ENCODE measurements at places on chromosomes 13 and 19.

- DNase-seq, result no peak
Observed at GRCh38 chr19:3338541-3339181, 27.7 kb upstream of the NFIC start.

DNA sequence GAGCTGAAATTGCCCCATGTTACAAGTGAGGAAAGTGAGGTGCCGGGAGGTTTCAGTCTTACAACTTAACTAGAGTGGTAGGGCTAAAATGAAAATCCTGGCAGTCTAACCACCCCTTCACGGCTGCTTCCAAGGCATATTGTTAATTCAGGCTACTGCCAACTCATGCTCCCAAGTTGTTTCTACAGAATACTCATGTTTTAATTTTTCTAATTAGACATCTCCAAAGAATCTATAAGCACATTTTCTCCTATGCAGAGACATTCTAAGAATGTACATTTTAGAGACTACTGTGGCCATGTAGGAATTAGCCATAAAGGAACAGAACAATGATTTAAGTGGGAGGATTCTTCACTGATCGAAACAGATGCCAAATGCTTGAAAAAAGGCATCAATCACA, 7.0 kb upstream of the TSC22D1 start:
- no peak for DNase-seq

DNA sequence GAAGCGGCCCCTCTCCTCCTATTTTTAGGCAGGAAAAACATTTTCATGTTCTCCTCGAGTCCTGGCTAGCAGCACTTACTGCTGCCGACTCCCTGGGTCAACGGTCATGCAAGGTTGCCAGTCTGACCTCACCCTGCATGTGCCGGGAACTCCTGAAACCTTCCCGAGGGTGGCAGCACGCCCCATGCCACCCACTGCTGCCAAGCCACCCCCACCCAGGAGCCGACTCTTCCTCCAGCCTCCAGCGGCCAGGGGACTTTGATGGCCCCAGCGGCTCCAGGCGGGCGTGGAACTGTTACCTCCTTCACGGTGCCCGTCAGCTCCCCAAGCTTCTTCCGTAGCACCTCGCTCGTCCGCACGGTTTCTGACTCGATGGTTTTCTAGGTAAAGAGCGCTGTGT, 8.7 kb downstream of the TIMM44 start:
- DNase-seq, result no peak

GRCh38 chr13:112132142-112132541, 65.2 kb downstream of the SOX1 start:
- DNase-seq, result no peak

- no peak for DNase-seq
Observed at GRCh38 chr19:21750586-21751128, 16.7 kb downstream of the ZNF100 start.

DNA sequence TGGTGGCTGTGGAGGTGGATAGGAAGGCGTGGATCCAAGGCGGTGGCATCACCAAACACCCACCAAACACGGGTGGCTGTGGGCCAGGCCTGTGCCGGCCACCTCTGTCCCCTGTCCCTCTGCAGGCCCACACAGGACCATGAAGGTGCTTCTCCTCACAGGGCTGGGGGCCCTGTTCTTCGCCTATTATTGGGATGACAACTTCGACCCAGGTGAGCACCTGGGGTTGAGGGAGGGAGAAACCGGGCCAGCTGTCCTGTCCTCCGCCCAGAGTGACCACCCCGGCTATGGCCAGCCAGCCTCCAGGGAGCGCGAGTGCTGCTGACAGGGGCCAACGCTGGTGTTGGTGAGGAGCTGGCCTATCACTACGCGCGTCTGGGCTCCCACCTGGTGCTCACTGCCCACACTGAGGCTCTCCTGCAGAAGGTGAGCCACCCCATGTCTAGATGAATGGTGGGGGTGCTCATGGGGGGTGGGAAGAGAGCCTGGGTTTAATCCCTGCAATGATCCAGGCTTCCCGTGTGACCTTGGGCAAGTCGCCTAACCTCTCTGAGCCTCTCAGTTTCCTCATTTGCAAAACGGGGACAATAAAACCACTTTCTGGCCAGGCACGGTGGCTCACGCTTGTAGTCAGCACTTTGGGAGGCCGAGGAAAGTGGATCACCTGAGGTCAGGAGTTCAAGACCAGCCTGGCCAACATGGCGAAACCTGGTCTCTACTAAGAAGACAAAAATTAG, 4.0 kb downstream of the HSD11B1L start:
- no peak for DNase-seq

DNA sequence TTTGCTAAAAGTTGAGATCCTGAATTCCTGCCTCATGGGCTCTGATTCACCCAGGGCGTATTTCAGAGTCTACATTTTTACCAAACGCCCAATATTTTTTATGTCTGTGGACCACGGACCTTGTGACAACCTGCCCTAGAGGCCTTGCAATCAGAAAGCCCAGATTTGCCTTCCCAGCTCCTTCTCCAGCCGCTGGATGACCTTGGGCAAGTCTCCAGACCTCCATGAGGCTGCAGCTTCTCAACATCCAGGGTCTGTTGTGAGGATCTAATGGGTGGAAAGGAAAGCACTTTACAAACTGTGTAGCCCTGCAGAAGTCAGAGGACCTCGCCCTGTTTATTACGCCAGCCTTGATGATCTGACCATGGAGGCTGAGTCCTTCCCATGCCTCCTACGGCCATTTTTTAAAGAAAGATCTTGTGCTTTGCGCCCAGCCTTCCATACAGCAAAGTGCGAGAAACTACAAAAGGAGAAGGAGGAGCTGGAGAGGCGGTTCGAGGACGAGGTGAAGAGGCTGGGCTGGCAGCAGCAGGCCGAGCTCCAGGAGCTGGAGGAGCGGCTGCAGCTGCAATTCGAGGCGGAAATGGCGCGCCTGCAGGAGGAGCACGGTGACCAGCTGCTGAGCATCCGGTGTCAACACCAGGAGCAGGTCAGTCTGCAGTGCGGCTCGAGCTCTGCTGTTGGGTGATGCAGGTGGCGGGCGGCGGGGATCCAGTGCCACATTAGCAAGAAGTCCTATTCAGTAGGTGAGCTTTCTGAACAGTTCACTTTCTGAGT, 115.6 kb downstream of the SLC7A1 start:
- no peak for DNase-seq

- no peak for DNase-seq
Observed at GRCh38 chr13:46334035-46334822, 52.8 kb downstream of the RUBCNL start.

- DNase-seq, result peak; percentile 12
Observed at GRCh38 chr13:47287291-47287751, 390.5 kb upstream of the HTR2A start.

- no peak for DNase-seq
Observed at GRCh38 chr13:89052699-89053098, 1381.5 kb downstream of the SLITRK5 start.

- DNase-seq, result peak; percentile 28
Observed at GRCh38 chr13:50993934-50994333, 84.3 kb downstream of the RNASEH2B start.

- DNase-seq, result no peak
Observed at GRCh38 chr13:52002361-52002760, 8.9 kb downstream of the ATP7B start.

GRCh38 chr13:58085819-58086218, 454.3 kb downstream of the PCDH17 start:
- no peak for DNase-seq

DNA sequence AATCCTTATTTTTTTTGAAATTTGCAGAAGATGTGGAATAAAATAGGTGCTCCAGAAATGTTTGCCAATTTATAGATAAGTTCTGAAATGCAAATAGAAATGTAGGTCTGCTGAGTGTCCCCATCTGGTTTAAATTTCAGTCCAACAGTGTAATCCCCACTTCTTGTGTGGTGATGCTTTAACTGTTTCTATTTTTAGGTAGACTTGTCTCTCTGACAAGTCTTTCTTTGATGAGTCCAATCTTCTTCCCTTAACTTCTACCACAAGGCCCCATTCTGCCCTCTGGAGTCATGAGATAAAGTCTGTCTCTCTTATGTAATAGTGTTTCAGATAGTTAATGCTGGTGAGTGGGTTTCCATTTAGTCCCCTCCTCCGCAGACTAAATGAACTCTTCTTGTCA, 390.4 kb downstream of the RFC3 start:
- DNase-seq, result peak; percentile 33

DNA sequence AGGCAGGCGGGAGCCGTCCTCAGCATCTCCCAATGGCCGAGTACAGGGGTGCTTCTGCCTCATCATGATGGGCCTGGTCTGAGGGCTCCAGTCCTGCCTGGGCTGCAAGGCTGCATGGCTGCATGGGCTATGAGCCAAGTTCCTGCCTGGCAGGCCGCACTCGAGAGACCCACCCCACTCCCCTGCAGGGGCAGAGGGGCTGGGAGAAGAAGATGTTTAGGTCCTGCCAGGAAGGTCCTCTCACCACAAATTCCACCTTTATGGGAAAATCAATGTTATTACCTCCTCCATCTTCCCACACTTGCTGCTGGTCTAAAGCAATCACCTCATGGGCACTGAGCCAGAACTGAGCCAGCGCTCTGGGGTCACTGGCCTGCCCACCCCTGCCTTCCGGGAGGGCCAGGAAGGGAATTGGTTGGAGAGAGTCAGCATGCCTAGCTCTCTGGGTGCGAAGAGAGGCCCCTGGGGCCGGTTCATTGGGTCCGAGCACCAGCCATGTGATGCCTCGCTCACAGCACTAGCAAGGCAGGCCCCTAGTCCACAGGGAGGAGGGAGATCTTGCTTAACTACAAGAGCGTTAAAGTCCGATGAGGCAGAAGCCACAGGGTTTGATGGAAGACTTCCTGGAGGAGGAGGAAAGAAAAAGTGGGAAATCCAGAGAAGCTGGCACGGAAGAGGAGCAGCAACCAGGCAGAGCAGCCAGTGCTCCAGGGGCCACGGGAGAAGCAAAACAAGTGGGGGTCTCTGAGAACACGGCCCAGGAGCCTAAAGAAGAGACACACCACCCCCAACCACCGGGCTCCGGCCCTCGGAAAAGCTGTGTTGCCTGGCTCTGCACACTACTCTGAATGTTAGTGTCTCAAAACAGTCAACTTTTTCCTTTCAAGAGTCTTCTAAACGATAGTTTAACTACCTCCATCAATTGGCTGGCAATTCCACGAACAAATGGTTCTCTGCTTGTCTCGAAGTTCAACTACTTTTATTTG, 63.1 kb downstream of the CEBPG start:
- no peak for DNase-seq

DNA sequence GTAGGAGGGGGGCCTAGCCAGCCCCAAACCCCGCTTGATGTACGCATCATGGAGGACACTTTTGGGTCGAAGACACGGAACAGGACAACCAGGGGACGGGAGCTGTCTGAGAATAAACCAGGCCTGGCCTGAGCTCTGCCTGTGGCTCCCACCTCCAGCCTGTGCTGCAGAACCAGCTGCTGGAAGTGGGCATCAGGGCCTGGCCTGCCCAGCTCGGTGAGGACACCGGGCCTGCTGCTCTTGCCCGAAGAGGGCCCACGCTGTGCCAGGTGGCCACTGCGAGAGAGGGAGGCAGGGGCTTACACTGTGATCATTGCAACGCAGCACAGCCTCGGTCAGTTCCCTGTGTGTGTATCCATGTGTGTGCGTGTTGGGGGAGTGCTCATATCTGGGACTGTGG, 34.6 kb downstream of the CEBPG start:
- DNase-seq, result no peak

DNA sequence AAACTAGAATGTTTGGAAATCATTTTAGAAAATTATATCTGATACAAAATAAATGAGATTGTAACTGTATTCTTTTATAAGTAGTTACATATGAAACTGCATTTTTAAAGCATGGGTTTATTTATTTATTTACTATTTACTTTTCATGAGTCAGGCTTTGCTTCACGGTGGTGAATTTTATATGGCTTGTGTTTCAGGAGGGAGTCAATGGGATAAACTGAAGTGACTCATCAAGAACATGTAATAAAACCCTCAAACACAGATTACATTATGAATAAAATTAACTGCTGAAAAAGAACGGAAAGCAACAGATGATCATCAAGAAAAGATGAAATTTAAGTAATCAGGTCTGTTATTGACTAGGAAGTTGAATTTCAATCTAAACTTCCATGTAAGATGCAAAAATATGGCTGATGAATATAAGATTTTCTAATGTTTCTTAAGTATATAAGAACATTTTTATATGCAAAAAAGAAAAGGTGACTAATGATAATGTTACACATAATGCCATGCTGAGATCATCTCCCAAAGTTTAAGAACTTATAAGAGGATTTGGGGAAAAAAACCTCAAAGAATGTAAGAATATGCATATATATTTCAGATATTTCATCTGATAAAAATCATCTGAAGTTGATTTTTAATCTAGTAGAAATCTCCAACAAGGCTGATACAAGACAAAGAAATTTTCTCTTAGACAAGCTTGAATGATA, 383.6 kb downstream of the SLITRK1 start:
- DNase-seq, result peak; percentile 7

GRCh38 chr13:97359181-97360057, 74.5 kb upstream of the RAP2A start:
- peak; percentile 34 for DNase-seq

- no peak for DNase-seq
Observed at GRCh38 chr13:94657167-94657566, 55.2 kb downstream of the SOX21 start.

GRCh38 chr13:40565282-40566148, 100.9 kb downstream of the FOXO1 start:
- DNase-seq, result no peak
